ENCODE measurements at places on chromosomes 11 and 22. TPM values are rescaled to one million over a fixed set of nuclear protein-coding genes. Genes with fewer than 3 reads are reported as not detected.

Gene HMBS
- 6.7 TPM for total RNA-seq

Gene FAR1
- 28.7 TPM for total RNA-seq

Gene XRCC6
- total RNA-seq: 174 TPM

Gene MAPK11
- total RNA-seq: 5.6 TPM

Gene SAA2
- 7.4 TPM for total RNA-seq

Gene MS4A1
- total RNA-seq: 14.5 TPM

Gene CTTN
- 0.44 TPM for total RNA-seq

Gene CCDC89
- 0.51 TPM for total RNA-seq

Gene ABCG4
- total RNA-seq: not detected

Gene PIWIL4
- total RNA-seq: 2.0 TPM

- DNase-seq: no peak
These were observed 13.9 kb downstream of the DUSP8 start for GRCh38 chr11:1557904-1558774.

- no peak for DNase-seq
These were observed 96.9 kb downstream of the MORC2 start for GRCh38 chr22:30871391-30872284.

GRCh38 chr11:69680688-69681087 lies 5.5 kb upstream of the LTO1 start:
- no peak for DNase-seq

DNA sequence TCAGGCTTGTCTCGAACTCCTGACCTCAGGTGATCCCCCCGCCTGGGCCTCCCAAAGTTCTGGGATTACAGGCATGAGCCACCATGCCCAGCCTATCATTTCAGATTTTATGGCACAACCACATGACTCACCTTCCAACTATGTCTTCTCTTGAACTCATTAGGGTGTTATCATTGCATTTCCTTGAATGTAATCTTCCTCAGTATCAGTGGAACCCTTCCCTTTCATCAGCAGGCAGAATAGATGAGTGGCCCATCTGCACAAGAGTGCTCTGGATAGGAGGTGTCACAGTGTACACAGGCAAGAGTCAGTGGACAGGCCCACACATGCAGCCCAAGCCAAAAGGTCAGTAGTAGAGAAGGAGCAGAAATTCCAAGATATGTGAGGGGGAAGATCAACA lies 29.1 kb upstream of the AQP11 start:
- no peak for DNase-seq

DNA sequence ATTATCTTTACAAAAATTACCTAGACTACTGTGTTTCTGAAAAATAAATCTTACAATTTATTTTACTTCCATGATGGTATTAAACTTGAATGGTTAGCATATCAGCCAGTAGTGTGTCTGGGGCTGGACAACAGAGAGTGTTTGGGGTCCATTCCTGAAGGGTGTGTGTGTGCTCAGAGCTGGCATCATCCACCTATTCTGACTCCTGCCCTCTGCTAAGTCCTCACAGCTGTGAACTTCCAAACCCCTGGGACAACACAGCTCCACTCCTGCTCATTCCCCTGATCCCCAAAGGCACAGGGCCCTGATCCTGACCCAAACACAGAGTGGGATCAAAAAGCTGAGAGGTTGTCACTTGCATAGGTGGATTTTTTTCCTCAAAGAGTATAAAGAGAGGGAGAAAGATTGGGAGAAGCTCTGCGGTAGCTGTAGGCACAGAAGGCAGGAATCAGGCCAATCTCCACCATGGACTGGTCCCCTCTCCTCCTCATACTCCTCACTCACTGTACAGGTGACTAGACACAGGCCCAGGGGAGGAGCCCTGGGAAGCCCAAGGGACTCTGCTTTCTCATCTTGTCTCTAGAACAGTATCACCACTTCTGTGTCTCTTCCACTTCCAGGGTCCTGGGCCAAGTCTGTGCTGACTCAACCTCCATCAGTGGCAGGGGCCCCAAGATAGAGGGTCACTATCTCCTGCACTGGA lies 55.7 kb upstream of the TOP3B start:
- DNase-seq: no peak

- no peak for DNase-seq
These were observed 13.6 kb upstream of the TTLL12 start for GRCh38 chr22:43200555-43200954.

- DNase-seq: no peak
These were observed 462.4 kb upstream of the LRRC4C start for GRCh38 chr11:41921746-41922390.

DNA sequence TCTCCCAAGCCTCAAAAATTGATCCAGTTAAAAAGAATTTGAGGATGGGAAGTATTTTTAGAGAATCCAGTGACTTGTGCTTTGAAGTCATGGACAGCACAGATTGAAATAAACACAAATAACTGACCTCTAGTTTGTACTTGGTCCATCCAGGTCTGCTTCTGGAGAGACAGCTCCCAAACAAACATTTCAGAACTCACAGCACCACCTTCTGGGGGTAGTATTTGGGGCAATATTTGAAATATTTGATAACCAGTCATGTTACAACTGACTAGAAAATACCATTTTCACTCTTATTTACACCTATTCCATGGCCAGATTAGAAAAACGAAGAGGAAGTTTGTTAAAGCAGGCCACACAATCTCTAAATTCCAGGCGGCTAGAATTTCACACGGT lies 56.2 kb downstream of the CTSC start:
- DNase-seq: no peak

GRCh38 chr22:39620924-39621690 lies 50.6 kb downstream of the CACNA1I start:
- no peak for DNase-seq

- DNase-seq: no peak
These were observed 937 bp upstream of the C1QTNF6 start for GRCh38 chr22:37188901-37189466.

GRCh38 chr11:107587306-107587979 lies 3.5 kb upstream of the ELMOD1 start:
- DNase-seq: no peak

DNA sequence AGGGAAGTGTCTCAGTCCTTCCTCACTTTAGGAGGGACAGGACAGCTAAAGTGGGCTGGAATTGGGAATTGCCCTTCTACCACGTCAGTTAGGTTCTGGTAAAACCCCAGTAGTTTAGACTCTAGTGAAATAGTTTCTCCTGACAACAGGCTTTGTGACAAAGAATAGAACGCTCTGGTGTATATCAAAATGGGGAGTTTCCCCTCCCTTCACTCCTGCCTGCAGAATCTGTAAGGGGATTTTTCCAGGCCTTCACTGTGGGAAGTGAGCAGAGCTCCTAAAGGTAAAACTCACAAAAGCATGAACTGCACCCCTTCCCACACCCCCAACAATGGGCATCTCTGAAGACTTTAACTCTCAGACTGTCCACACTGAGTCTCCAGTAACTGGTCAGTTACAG lies 460.9 kb upstream of the LRRC4C start:
- no peak for DNase-seq

- DNase-seq: no peak
These were observed 11.3 kb downstream of the P2RY6 start for GRCh38 chr11:73283276-73284000.

GRCh38 chr22:50498322-50498890 lies 9.1 kb downstream of the LMF2 start:
- peak; percentile 50 for DNase-seq

GRCh38 chr11:34540870-34541269 lies 27.3 kb upstream of the ELF5 start:
- no peak for DNase-seq

- no peak for DNase-seq
These were observed 23.1 kb upstream of the TP53I11 start for GRCh38 chr11:44973632-44974401.

DNA sequence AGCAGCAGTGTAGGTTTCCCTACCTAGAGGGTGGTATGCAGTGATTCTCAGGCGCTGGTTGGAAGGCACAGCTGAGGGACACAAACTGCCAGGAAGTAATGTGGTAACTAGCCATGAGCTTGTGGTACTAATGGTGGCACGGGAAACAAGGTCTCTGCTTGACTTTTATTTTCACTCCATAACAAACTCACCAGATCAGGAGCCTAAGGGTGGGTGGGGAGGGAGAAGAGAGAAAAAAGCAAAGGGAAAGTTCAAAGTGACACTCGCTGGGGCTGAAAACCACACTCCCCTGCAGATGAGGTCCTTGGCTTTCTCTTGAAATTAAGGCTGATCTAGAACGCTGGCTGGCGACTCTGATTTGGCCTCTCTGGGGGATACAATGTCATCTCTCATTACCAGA lies 22.0 kb downstream of the TRAF6 start:
- DNase-seq: no peak

DNA sequence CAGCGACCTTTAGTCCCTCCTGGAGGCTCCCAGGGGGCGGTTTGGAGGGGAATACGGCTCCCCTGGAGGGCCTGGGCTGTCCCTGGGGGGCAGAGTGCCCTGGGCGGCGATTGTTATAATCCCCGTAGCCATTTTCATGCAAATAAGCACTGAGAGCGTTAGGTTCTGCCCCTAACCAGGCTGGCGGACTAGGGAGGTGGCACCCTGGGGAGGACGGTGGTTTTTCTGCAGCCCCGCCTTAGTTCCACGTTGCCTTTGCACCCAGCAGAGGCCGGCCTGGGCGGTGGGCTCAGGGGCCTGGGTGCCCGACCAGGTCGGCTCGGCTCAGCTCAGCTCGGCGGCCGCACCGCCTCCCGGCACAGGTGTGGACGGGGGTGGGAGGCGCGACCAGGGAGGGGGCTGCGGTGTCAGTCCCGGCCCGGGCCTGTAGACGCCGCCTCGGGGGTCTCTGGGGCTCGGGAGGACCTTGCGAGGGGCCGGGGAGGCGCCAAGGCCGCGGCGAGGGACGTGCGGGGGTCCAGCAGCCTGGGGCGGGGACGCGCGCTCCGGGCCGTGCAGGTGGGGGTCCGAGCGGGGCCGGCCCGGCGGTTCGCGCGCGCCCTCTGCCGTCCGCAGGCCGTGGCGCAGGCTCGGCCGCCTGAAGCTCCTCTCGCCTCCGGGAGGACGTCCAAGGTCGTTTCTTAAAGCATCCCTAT lies 2.3 kb upstream of the DUSP8 start:
- peak; percentile 59 for DNase-seq

DNA sequence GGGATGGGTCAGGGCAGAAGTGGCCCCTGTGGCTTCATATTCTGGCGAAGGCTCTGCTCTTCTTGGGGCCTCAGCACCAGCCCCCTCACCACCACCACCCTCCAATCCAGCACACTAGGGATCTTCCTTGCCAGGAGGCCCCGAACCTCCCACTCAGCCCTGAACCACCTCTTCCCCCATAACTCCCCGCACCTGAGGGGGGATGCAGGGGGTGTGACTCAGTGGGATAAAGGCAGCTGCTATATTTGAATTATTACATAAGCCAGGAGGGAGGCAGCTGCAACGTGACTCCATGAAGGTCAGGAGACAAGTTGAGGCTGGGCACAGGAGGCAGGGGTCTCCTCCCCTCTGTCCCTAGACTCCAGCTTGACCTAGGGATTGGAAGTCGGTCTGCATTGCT lies 5.6 kb upstream of the PDE2A start:
- DNase-seq: no peak

- DNase-seq: no peak
These were observed 6.0 kb upstream of the MCM5 start for GRCh38 chr22:35394011-35394312.

DNA sequence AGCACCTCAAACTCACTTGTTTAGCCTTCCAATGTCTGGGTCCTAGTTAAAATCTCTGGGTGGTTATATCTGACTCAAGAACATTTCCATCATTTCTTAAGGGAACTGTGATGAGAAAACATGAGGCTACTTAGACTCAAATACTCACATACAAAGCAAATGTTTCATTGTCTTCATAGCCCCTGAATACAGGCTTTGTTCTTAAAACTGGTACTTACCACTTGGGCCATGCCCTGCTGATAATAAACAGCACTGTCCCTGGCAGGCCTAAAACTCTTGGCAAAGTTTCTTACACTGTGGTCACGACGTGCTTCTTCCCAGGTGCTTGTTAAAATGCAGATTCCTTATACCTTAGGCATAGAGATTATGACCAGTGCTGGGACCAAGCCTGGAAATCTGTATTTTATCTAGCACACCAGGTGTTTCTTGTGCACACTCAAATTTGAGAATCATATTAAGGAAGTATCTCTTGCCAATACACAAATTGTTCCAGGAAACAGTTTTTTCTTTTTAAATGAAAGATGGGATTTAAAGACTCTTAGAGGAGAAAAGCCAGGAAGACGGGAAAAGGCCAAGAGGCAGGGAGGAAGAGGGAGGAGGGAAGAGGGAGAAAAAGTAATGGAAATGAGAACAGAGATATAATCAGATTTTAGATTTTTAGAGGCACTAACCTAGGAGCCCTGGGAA lies 287.9 kb upstream of the MPPED2 start:
- DNase-seq: no peak

DNA sequence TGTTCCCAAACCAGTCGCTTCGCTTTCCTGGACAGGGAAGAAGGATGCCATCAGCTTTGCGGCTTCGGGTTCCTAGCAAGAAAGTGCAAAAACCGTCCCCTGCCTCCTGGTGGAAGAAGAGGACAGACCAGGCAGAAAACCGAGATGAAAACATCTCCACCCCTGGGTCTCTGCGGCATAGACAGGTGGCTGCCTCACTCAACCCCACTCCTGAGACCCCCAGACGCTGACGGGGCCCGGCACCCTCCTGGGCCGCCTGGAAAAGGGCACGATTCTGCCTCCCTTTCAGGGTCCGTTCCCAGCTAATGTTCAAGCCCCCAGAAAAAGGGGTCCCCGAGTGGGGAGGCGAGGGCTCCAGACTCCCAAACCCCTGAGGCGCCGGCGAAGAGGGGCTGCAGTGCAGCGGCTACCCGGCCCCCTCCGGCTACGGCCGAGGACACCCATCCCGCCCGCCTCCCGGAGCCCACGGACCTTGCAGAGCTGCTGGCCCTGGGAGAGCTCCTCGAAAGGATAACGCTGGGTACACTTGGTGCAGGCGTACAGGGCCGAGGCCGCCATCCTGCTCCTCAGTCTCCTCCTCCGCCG lies 569 bp downstream of the FAM76B start:
- no peak for DNase-seq
